ENCODE measurements at places on chromosomes 11 and 22.

- no peak for DNase-seq
Measured at GRCh38 chr11:1481861-1482441, 4.6 kb downstream of the MOB2 start.

- DNase-seq: no peak
Measured at GRCh38 chr22:41821471-41822316, 11.2 kb upstream of the SREBF2 start.

- DNase-seq: no peak
Measured at GRCh38 chr11:100094121-100094865, 592.8 kb upstream of the ARHGAP42 start.

GRCh38 chr11:57530215-57530595, 349 bp downstream of the TIMM10 start:
- no peak for DNase-seq

DNA sequence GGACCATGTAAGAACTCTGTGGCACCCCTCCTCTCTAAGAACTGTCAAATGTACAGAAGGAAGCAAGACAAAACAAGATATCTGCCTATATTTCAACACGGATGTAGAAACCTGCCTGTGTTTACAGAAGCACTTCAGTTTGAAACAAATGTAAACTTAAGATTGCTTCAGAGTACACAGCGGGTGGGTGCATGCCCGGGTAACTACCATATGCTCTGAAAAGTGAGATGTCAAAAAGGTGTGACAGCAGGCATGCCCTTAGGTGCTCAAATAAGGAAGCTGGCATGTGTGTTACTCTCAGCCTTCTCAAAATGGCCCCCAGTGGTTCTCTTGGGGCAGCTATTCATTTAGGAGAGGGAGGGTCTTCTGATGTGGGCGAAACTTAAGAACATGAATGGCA, 5.2 kb downstream of the ACP2 start:
- no peak for DNase-seq

- peak; percentile 84 for DNase-seq
Measured at GRCh38 chr22:37599153-37599552, 9.5 kb upstream of the GGA1 start.

- DNase-seq: no peak
Measured at GRCh38 chr22:50600967-50601668, 525 bp downstream of the MAPK8IP2 start.

- DNase-seq: no peak
Measured at GRCh38 chr11:98616098-98616655, 404.6 kb upstream of the CNTN5 start.

DNA sequence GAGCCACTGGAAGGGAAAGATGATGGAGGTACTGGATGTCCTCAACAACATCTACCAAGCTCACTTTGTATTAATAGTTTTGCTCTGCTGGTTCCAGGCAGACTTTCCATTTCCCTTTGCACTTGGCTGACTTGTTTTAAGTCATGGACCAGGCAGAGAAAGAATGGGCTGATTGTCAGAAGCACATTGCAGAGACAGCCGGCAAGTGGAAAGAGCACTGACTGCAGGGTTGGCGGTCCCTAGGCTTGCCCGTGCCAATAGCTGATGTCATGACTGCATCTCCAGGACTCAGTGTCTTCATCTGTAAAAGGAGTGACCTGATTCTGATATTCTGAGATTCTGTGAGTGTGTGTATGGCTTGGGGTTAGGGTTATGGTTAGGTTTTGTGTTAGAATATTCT, 20.9 kb upstream of the NNMT start:
- no peak for DNase-seq

- DNase-seq: no peak
Measured at GRCh38 chr11:94876222-94876621, 97.1 kb downstream of the CWC15 start.

DNA sequence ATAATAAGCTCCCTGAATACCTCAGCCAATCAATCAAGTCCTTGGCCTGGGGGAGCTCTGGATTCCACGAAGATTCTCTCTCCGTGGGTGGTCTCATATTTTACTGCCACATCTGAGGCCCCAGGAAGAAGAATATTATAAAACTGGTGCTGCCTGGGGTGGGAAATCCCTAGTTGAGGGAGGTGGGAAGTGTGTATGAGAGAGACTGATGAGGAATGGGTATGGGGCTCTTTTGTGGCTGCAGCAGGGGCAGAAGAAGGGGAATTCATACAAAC, 71.5 kb downstream of the SYN3 start:
- no peak for DNase-seq

DNA sequence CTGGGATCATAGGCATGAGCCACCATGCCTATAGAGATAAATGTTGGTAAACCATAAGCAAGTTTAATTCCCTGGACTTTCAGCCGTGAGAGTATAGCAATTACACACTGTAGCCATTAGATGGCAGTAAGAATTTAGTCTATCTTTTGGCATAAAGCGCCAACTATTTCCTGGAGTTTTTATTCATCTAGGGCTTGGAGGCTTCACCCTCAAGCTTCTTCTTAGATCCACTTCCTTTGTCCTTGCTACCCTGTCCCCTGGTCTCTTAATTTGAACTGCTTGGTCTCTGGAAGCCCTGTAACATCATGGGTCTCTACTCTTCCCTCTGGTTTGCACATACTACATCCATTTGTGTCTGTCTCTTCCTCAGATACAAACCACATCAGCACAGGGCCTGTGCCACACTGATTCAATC, 38.2 kb downstream of the OR10A6 start:
- DNase-seq: peak; percentile 65

DNA sequence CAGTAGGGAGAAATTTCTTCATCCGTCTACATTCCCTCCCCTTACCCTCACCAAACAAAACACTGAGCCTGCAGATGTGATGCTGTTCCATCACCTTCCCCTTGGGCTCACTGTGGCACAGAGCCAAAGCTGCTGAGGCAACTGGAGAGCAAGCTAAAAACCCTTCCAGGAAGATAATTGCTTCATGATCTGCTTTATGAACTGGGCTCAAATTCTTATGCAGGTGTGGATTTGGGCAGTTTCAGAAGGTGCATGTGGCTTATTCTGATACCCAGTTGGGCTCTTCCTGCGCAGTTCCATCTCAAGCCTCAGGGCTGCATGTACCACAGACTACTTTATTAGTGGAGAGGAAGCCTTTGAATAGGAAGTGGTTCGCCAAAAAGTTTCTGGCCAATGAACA, 58.3 kb downstream of the AAMDC start:
- peak; percentile 32 for DNase-seq

GRCh38 chr11:41786087-41786486, 326.6 kb upstream of the LRRC4C start:
- DNase-seq: no peak

DNA sequence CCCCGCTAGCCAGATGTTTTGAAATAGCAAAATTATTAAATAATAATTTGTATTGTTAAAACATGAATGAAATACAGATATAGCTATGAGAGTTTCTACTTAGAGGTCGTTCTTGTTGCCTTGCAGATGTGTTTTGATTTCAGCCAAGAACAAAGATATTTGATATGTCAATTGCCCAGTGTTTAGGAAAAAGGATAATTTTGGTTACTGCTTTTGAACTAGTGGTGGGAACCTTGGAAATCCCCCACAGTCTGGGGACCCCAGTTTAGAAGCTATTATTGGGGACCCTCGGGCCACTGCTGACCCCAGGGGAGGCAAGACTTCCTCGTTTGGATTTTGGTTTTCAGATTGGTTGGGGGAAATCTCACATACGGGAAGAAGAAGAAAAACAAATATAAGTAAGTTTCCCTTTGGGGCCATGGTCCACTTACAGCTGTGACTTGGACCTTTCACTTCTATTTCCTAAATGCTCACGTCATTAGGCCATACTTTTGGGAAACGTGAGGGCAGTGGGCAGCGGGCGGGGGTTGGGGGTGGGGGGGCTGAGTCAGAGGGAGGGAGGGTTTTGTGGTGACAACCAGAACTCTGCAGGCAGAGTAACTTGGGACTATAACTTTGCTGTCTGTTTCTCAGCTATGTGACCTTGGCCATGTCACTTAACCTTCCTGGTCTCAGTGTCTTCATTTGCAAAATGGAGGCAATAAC, 37.0 kb downstream of the LDLRAD3 start:
- peak; percentile 41 for DNase-seq

DNA sequence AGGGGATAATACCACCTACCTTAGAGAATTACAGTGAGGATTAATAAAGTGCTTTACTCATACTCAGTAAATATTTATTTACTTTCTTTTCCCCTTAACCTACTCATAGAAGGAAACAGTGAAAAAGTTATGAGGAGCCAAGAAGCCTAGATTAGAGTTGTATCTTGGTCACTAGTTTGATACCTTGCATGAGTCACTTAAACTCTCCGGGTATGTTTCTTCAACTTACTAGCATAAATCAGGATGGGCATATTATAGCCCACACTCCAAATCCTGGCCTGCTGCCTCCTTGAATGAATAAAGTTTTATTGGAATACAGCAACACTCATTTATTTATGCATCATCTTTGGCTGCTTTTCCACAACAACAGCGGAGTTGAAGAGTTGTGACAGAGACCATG, 8.2 kb downstream of the FBXO3 start:
- DNase-seq: no peak

DNA sequence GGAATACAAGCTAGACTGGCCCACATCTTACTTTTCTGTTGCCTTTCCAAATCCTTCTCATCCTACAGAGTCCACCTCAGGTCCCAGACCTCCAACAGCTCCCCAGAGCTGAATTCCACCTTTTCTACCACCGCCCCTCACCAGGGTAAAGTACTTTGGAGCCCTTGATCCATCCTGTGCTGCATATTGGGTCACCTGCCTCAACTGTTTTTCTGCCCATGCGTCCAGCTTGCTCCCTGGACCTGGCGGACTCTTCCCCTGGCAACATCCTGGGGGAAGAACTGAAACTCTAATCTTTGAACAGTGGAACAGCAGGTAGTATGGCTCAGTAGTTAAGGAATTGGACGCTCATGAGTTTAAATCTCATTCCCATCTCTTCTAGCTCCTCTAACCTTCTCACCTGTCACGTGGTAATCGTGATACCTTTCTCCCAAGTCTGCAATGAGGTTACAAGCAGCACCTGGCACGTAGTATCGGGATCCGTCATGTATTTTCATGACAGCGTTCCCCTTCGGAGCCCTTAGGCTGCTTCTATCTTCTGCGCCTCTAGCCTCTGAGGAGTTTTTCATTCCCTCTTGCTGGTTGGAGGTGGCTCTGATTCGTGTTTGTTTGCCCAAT, 98.1 kb downstream of the CEP164 start:
- DNase-seq: no peak

DNA sequence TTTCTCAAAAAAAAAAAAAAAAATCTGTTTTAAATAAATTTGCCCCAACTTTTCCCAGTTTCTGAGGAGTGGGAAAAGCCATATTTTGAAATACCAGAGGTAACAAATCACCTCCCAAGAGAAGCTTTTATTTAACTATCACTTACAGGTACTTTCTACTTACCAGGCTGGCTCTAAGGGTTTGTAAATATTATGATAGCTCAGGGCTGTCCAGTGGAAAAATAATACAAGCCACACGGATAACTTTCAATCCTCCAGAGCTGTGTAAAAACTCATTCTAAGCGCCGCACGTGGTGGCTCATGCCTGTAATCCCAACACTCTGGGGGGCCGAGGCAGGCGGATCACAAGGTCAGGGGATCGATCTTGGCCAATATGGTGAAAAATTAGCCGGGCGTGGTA, 5.6 kb upstream of the SEC14L4 start:
- DNase-seq: no peak

DNA sequence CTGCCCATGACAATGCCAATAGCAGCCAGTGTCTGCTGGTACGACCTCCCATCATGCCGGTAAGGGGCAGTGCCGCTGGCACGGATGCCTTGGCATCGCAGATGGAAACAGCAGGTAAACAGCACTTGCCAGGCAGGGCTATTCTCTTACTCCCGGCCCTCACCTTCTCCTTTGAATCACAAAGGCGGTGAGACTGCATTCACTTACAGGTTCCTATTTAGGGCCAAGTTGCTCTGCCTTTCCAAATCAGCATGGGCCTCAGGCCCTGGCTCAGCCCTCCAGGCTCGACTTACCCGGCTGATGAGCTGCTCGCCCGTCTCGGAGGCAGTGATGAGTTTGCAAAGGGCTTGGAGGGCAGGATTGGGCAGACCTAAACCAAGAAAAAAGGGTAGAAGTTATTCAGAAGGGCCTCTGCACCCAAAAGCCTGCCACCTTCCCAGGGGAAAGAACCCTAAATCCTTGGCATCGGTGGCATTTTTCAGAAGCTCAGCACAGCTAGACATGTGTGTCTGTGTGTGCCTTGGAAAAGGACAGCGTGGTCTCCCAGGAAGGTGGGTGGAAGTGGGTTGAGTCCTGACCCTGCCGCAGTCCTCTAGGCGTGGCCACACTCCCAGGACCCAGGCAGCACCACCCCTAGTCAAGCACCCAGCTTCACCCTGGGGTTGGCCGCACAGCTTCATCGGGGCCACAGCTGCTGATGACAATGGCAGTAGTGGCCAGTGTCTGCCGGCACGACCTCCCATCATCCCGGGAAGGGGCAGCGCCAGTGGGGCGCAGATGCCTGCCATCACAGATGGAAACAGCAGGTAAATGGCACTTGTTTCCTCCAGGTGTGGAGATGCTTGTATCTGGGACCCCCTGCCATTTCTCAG, 73.5 kb upstream of the PITPNB start:
- no peak for DNase-seq

GRCh38 chr22:41688365-41689211, at the start of gene SNU13:
SNU13 (minus strand) TSS chr22:41688867; CDS start chr22:41688796, 71 bp downstream.
- DNase-seq: peak; percentile 95

DNA sequence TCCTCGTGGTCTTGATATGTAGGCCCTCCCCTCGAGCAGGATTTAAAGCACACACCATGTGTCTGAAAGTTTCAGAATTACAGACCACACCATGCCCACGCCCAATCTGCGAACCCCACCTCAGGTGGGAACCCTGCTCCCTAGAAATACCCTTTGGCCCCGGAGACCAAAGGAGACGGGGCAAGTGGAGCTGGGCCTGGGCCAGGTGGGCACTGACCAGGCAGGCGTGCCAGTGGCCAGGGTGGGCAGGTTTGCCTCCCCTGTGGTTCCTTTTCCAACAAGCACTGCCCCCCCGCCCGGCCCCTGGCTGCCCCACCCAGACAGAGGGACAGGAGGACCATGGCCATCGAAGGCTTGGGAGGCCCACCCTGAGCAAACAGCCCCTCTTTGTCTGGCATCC, 400.4 kb downstream of the TBC1D22A start:
- DNase-seq: no peak

DNA sequence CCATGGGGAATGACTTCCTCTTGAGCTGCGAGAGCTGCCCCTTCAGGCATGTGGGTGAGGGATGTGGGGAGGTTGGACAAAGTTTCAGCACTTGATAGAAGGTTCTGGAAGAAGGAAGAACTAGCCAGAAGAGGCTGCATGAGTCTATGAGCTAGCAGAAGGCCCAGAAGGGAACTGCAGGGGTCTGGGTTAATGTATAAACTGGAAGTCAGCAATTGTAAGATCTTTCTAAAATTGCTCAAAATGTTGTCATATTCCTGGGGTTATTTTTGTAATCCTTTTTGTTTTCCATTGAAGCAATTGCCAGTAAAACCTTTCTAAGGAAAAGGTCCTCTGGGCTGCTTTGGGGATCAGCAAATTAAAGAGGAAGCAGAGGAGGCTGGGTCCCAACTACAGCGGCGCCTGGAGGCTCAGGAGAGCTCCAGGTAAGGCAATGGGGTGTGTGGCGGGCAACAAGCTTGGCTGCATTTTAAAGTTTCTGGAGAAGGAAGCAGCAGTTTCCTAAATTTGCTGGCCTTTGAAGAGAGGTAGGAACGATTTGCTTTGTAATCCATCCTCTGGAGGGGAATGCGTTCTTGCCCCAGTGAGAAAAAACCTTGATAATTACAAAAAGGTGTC, 29.2 kb downstream of the ADAMTS15 start:
- DNase-seq: peak; percentile 12

GRCh38 chr11:45777127-45777969, 27.6 kb upstream of the SLC35C1 start:
- no peak for DNase-seq

Data from myocyte (in vitro differentiated cells).